ENCODE measurements at places on chromosomes 3 and 15.

- peak; percentile 32 for DNase-seq
These were observed 2.0 kb downstream of the OR4F15 start for GRCh38 chr15:101813803-101814534.

GRCh38 chr3:158568784-158569183 lies 2.2 kb upstream of the MLF1 start:
- peak; percentile 67 for DNase-seq

GRCh38 chr15:100732211-100733055 lies 130.0 kb downstream of the ASB7 start:
- DNase-seq: peak; percentile 78

GRCh38 chr15:61057830-61058529 lies 171.1 kb downstream of the RORA start:
- peak; percentile 24 for DNase-seq

GRCh38 chr3:178823150-178823549 lies 248.5 kb downstream of the ZMAT3 start:
- DNase-seq: no peak

DNA sequence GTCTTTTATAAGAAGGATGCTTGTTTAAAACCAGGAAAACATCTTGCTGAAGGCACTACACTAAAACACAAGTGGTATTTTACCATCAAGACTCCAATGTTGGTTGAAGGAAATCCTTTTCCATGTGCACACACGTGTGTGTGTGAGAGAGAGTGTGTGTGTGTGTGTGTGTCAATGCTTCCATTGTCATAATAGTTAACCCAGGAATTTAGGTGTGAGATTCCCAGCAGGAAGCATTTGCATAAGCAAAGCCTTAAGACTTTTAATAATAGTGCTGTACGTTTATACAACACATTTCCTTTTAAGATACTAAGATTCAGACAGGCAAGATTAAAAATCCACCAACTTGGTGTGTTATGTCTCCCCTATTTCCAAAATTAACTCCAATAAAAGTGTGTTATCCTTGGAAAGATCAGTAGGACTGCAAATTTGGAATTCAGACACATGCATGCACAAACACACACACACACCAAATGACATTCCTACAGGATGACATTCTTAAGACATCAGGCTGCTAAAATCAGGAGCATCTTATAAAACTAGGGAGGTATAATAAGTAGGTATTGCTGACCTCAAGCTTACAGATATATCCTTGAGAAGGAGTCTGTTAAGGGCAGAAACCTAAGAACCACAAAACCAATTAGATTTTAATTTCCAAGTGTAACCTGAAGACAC lies 18.3 kb downstream of the LMCD1 start:
- no peak for DNase-seq

DNA sequence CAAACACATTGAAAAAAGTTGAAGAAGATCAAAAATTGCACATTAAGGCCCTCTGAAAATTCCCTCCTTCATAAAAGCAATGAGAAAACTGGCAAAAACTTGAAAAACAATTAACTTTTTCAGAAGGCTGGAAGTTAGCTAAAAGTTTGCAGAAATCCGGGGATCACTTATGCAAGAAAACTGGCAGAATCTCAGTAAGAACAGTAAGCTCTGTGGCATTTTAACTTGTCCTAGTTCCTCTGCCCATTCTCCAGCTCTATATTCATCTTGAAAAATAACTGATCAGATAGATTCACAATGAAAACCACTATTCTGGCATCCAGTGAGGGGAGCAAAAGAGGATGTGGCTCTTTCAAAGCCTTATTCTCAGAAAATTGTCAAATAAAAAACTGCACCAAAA lies 566.8 kb downstream of the NTRK3 start:
- no peak for DNase-seq

GRCh38 chr3:69967156-69967555 lies 32.4 kb upstream of the SAMMSON start:
- no peak for DNase-seq

DNA sequence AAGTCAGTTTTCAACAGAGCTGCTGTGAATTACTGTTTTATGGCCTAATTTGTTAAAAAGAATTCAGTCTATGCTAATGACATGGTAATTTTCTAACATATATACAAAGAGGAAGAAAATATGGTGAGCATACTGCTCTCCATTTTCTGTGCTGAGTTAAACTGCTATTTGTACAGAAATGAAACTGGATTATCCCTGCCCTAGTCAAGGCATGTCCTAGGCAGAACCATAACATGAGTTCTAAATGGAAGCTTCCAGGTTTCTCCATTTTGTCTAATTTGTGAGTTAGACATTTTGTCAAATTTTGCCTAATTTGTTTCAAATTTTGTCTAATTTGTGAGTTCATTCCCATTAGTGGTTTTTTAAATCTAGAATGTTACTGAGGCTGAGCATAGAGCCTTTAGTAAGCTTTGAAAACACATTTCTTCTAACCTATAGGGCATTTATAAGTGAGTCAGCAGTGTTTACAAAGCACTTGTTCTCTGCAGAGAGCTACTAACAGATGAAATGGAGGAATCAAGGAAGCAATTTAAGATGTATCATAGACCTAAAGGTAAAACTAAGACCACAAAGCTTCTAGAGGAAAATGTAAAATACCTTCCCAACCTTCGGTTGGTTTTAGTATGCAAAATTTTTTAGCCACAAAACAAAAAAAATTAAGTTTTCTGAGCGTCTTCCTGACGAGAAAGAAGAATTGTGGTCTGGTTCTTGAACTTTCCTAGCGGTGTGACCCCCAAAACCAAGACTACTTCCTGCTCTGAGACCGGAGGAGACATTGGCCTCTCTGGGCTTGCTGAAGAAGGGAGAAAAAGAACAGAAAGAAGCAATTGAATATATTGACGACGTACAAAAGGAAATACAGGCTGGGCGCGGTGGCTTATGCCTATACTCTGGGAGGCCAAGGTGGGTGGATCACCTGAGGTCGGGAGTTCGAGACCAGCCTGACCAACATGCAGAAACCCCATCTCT lies 9.8 kb downstream of the P2RY14 start:
- no peak for DNase-seq

- no peak for DNase-seq
These were observed 6.7 kb downstream of the PRC1 start for GRCh38 chr15:90987561-90988141.

GRCh38 chr3:167772992-167773391 lies 37.5 kb downstream of the SERPINI1 start:
- no peak for DNase-seq

GRCh38 chr15:31585240-31585639 lies 258.6 kb downstream of the KLF13 start:
- DNase-seq: no peak

DNA sequence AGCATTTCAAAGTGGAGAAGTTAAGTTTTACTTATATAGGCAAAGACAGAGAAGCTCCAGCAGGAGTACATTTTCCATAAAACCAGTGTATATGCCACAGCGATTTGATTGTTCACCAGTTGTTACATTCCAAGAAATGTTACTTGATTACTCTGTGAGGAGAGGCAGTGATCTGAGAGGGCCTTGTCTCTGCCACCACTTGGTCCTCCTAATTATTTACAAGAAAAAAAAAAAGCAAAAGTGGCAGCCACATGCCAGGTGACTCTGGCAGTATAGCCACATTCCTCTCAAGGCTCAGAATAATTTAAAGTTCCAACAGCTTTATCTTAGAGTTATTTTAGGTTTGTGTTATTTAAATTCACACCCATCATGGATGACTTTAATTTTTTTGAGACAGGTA lies 1077.8 kb downstream of the ZPLD1 start:
- DNase-seq: no peak

DNA sequence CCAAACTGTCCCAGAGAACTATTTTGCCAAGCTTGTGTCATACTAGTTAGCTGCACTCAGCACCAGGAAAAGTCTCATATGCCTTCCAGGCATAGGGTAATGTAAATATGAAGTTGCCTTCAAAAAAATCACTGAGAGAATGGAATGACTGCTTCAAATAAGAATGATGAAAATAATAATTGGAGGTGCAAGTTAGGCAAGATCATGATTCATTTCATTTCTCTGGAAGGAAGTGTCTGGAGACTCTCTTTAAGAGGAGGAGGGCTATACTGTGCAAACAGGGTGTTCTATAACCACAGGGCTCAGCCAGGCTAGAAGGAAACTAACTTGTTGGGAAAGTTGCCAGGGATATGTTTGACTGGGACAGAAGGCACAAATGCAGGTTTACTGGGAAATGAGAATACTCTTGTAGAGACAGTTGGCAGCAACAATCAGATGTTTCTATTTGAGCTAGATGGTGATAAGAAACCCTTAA lies 4.3 kb downstream of the SIDT1 start:
- peak; percentile 22 for DNase-seq

GRCh38 chr15:44527241-44527640 lies 9.7 kb upstream of the EIF3J start:
- DNase-seq: no peak

- peak; percentile 78 for DNase-seq
These were observed at the start of gene LAMB2 for GRCh38 chr3:49132437-49133225. TSS of gene LAMB2 (minus strand) at chr3:49133050. CDS start at chr3:49132867, 183 bp downstream.

DNA sequence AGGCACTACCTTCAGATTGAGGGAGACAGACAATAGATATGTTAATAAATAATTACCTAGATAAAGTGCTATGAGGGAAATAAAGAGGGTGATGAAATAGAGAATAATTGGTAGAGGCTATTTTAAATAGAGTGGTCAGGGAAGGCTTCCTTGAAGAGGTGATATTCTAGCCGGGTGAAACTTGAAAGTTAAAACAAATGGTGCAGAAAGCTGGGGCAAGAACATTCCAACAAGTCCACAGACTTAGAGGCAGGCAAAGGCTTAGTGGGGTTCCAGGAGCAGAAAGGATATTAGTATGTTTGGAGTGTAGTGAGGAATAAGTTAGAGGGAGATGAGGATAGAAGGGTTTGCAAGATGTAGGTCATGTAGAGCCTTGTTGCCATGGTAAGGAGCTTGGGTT lies 10.1 kb downstream of the HACD3 start:
- DNase-seq: no peak

GRCh38 chr15:90782442-90782841 lies 65.3 kb downstream of the BLM start:
- no peak for DNase-seq

GRCh38 chr3:126134219-126134975 lies 46.0 kb downstream of the ALDH1L1 start:
- peak; percentile 43 for DNase-seq

DNA sequence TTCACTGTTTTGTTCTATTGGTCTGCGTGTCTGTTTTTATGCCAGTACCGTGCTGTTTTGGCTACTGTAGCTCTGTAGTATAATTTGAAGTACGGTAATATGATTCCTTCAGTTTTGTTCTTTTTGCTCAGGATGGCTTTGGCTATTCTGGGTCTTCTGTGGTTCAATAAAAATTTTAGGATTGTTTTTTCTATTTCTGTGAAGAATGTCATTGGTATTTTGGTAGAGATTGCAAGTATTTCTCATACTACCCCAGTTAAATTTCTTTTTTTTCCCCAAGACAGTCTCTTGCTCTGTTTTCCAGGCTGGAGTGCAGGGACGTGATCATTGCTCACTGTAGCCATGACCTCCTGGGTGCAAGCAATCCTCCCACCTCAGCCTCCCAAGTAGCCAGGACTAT lies 53.4 kb downstream of the STARD9 start:
- DNase-seq: peak; percentile 13

- DNase-seq: no peak
These were observed 915 bp upstream of the CALML4 start for GRCh38 chr15:68205954-68206539.

DNA sequence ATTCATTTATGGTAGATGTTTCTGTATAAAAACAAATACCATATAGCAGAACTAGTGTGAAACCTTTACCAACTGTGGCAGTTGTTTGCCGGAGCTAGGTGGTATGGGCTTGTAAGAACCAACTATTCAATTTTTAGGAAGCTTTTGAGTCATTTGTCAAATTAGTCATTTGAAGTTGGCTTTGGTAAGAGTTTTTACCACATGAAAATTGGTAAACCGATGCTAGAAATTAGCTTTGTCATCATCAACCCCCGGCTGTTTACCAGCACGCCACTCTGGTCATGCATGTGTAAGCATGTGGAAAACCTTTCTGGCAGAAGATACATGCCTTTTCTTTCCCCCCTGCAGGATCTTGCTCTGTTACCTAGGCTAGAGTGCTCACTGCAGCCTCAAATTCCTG lies 63.3 kb downstream of the IL1RAP start:
- DNase-seq: no peak

DNA sequence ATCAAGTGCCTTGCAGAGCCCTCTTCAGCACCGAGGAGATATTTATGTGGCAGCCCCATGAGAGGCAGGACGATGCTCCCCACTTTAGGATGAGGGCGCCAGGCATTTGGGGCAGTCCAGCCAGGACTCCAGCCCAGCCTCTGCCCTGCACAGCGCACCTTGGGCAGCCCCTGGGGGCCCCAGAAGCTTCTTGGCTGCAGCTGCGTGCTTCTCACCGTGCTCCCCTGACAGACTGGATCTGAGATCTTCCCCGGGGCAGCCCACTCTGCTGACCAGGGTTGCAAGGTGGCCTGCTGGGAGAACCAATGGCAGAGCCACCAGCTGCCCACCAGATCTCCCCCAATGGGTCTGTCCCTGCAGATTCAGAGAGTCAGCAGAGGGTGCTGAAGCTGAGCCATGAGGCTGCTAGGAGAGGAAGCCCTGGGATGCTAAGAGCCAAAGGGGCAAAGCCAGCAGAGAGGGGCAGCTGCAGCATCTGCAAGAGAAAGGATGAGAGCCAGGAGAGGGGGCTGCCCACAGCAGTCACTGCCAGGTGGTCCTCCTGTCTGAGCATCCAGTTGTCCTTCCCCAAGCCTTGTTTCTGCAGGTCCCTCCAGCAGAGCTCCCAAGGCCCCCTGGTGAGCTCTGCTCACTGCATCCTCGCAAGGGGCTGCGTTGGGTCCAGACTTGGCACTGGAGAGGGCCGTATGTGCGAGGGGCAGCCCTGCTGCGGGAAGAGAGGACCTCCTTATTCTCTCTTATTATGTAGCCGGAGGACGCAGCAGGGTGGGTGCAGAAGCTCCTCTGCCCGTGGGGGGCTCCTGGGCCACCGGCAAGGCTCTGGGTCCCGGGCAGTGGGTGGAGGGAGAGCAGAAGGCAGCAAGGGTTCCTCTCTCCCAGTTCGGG lies 14.7 kb upstream of the KLF13 start:
- no peak for DNase-seq

- no peak for DNase-seq
These were observed 53.4 kb upstream of the PIAS1 start for GRCh38 chr15:68000754-68001153.

DNA sequence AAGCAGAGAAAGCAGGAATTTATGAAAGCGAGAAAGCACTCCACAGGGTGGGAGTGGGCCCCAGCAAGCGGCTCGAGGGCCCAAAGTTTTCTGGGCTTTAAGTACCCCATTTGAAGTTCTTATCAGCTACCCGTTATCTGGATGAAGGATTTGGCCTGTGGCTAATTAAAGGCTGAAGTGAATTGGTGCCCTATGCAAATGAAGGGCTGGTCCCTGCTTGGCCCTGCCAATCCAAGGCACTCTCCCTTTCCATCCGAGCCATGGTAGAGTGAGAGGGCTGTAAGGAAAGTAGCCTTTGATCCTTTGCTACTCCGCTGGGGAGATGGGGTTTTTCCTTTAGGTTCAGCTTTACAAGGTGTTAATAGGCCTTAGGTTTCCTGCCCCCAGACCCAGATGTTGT lies 469.3 kb upstream of the CFAP20DC start:
- DNase-seq: no peak

- no peak for DNase-seq
These were observed 59.7 kb downstream of the C3orf70 start for GRCh38 chr3:185093116-185093515.
